ENCODE measurements at places on chromosomes 3 and 15. TPM values are rescaled to one million over a fixed set of nuclear protein-coding genes. Genes with fewer than 3 reads are reported as not detected.

DNA sequence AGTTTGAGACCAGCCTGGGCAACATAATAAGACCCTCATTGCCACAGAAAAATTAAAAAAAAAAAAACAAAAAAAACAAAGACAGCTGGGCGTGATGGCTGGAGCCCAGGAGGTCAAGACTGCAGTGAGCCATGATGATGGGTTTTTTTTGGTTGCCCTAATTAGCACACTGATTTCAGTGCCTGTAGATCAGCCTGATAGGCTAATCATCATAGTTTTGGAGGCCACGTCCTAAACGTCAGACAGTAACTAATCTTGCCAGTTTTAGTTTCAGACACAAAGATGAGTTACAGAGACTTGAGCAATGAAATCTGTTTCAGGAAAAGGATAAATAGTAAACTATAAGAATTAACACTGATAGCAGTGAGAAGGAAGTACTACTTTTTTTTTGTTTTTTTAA is 55.4 kb downstream of the LRCH3 start:
- DNase-seq, result no peak

GRCh38 chr15:65612616-65612946 is 1.6 kb upstream of the INTS14 start:
- DNase-seq, result no peak

- DNase-seq, result peak; percentile 75
Observed at GRCh38 chr15:61051569-61052031, 177.5 kb downstream of the RORA start.

GRCh38 chr3:106348139-106348690 is 479.4 kb upstream of the CBLB start:
- no peak for DNase-seq

Gene CX3CR1
- total RNA-seq, result not detected

Gene IQCH
- total RNA-seq, result 0.40 TPM

Gene CD96
- total RNA-seq, result not detected

Gene FGF7
- not detected for total RNA-seq

Measured in lung microvascular endothelial cell (primary cell).